GM23248 (cell line): ENCODE measurements at places on chromosomes 2 and 18.
A peak's percentile ranks its signal among the peaks of the same experiment; 100 is the strongest.

DNA sequence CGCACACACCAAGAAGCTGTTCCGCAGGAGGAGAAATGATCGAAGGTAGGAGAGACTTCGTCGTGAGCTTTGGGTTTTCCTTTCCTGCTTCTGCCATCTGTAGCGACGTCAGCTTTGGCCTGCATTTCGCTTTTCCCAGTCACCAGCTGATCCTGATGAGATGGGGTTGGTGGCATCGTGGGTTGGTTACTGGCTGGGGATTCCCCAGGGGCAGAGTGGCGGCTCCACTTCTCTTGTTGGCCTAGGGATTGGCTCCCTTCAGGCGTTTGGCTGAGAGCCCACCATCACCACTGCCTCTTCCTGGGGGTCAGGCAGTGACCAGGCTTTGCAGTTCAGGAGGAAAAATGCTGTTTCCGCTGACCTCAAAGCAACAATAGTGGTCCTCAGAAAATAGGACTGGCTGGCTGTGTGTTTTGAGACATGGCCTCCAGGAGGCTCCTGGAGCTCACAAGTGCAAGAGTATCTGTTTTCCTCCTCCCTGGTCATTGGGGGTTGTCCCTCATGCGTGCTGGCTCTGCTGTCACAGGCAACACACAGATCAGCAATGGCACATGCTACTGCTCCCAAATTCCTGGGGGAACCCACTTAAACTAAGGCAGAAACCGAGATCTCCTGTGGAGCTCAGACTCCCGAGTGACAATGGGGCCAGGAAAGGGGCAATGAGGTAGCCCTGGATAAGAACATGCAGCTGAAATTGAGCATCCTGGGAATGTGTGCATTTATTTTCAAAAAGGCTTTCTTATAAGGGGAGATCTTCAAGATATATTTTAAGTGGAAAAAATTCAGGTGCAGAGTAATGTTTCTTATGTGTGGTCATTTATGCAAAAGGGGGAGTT, 173.0 kb downstream of the CTIF start:
- peak; percentile 66 for DNase-seq

GRCh38 chr2:205762881-205763280, 80.6 kb downstream of the NRP2 start:
- DNase-seq = peak; percentile 55

DNA sequence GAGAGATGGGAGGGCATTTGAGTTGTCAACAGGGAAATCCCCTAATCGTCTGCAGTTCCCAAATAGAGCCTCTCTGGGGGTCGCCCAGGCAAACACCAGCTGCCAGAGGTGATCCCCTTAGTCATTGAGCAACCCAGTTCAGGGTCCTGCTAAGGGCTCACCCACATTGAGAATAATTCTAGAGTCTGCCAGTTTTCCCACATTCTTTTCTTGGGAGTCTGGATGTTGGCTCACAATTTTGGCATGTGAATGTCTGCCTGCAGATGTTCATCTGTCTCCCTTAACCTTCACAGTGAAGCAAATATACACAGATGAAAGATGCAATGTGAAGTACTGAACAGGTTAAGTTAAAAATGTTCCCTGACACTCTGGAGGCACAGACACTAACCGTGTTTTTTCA, 11.4 kb upstream of the SMIM21 start:
- peak; percentile 32 for DNase-seq

DNA sequence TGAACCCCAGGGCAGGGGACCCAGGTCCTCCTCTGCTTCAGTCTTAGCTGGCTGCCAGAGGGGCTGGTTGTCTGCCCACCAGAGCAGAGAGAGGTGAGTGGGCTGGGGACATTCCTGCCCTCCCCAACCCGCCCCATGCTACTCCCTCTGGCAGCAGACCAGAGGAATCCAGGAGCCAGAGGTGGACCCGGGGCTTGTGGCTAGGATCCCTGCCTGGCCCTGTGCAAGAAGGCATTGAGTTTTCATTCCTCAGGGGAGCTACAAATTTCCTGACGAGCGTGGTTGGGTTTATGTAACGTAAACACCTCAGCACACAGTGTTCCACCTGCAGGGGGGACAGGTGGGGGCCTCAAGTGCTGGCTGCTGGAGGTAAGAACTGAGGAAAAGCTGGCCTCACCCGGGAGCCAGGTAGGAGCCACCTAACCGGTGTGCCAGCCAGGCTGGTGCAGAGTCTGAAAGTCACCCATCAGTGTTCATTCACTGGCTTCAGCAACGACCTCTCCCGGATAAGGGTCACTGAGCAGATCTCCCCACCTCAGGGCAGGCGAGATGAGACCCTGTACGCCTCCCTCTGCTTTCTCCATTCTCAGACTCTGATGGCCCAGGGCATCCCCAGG, 246.8 kb downstream of the DYSF start:
- DNase-seq = no peak

DNA sequence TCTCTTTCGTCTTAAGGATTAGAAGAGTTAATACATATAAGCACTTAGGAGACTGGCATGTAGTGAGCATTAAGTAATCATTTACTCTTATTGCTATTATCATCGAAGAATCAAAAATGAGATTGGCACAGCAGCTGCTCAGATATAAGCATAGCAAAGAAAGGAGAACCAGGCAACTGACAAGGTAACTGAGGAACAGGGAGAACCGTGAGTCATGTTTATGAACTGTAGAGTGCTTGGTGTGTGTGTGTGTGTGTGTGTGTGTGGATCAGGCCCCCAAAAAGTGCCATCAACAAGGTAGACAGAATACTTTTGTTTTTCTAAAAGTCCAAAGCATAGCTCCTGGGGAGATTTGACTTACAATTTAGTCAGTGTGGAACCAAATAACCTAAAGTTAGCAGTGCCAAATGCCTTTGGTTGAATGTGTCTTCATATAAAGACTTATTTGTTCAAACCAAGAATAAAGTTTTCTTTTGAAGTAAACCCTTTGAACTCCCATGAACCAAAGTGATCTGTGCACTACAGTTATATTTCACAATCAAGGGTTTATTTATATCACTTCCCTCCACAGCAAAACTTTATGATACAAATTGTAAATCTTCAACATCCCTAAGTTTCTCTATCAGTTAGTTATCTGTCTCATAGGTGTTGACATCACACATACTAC, 660.6 kb downstream of the NYAP2 start:
- DNase-seq = no peak

DNA sequence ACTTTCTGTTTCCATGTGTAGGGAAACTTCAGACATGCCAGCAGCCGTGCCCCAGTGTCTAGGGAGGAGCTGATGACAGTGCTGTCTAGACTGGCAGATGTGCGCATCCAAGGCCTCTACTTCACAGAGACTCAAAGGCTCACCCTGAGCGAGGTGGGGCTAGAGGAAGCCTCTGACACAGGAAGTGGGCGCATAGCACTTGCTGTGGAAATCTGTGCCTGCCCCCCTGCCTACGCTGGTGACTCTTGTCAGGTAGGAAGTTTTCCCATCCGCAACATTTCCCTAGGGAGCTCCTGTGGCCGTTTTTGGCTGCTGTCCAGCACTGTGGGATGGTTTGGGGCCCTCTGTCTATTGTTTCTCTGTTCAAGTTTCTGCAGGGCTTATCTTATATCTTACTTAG, 143.1 kb upstream of the TTC39C start:
- no peak for DNase-seq

DNA sequence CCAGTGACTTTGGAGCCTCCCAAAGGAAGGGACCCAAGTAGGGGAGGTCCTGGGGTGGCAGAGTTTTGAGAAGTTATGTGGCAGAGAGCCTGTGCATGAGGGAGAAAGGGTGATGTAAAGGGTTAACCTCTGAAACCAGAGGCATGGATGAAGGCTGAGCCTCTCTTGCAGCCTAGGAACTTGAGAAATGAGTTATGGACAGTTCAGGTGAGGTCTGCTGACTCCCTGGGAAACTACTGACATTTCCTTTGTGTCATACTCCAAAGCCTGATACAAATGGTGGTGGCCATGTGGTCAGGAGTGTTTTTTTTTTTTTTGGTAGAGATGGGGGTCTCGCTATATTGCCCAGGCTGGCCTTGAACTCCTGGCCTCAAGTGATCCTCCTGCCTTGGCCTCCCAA, 12.4 kb upstream of the GNLY start:
- DNase-seq = no peak

- DNase-seq = no peak
These were observed 123.6 kb upstream of the SLC38A11 start for GRCh38 chr2:165078913-165079312.

- no peak for DNase-seq
These were observed 51.3 kb downstream of the ANKMY1 start for GRCh38 chr2:240506406-240507059.

GRCh38 chr2:31246184-31246852, 12.4 kb downstream of the EHD3 start:
- peak; percentile 39 for DNase-seq

- DNase-seq = peak; percentile 66
These were observed 54.5 kb downstream of the MBP start for GRCh38 chr18:77077941-77078689.

DNA sequence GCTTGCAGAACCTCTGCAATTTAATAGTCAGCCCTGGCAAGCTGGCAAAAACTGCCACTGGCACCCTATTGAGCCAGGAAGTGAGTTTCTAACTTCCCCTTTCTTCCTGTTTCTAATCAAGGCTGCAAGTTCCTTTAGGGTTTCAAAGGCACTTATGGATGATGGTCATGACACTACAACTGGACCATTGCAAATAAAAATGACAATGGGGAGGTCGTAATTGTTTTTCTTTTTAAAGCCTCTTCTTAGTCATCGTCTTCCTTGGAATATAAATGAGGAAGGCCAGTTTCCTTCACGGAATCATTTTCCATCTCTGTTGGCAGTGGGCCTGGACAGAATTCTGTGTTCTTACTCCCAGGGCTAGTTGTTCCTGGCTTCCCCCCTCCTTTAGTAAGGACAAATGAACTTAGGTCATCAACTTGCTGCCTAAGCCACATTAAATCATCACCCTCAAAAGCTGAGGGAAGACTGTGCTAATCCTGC, 35.8 kb downstream of the SH3RF3 start:
- peak; percentile 74 for DNase-seq

- DNase-seq = no peak
These were observed 1284.1 kb upstream of the NXPH2 start for GRCh38 chr2:140064243-140064642.

DNA sequence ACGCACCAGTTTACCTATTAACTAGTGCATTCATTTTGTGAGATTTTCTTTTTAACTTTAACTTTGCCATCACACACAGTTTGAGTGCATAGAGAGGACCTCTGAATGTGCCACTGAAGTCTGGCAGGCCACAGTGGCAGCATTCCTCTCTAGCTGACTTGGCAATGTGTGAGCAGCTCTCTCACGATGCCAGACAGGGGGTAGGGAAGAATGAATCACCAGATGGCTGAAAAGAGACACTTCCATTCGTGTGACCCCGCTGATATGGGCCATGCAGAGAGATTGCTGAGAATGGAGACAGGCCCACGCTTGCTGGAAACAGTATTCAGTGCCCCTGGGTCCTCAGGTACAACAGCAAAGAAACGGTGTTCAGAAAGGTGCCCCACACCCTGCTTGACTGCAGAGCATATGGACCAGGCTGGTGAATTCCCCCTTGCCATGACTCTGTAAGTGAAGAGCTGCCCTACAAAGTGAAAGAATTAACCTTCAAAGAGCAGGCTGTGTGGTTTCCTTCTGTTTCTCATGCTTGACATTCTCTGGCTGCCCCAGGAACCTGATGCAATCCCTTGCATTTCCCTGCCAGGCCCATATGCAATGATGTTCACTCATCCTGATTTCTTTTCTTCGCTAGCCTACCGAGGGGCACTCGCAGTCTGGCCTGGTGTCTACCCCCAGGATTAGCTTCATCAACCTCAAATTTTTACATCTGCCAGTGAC, 236.1 kb downstream of the CDH20 start:
- DNase-seq = peak; percentile 76

DNA sequence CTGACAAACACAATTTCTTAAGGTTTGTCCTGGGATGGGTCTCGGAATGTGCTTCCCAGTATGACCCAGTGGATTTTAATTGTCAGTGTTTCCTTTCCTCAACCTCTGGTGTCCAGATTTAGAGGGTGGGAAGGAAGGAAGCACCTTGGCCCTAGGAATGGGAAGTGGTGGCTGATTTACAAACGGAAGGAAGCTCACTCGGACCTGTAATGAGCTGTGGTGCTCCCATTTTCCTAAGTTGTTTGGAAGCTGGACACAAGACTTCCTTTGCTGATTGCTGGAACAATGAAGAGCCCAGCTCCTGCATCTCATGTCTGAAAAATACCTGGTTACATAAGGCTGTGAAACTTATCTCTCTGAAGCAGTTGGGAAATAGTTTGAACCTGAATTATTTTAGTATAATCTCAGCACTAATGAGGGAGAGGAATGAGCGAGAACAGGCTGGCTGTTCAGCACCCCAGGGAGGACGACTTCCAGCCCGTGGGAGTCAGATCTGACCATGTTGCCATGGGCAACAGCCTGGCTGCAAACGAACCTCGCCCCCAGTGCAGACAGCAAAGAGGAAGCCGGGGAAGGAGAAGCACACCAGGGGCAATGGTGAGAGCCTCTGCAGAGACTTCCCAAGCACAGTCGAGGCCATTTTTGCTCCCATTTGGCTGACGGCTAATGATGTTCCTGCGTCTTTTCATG, 74.4 kb upstream of the ASB18 start:
- DNase-seq = peak; percentile 50

DNA sequence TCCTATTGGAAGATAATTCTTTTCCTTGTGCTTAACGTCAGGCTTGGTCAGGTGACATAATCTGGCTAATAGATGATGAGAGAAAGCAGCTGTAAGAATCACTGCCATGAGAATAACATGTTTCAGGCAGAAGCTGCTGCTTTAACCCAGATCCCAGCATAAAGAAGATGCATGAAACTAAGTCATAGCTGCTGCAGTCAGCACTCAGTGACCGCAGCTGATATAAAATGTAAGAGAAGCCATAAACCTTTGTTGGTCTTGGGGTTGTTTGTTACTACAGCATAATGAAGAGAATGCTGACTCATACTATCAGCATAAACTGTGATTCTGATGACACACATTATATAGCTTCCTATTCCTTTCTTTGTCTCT, 274.3 kb upstream of the TRIB2 start:
- DNase-seq = peak; percentile 41

DNA sequence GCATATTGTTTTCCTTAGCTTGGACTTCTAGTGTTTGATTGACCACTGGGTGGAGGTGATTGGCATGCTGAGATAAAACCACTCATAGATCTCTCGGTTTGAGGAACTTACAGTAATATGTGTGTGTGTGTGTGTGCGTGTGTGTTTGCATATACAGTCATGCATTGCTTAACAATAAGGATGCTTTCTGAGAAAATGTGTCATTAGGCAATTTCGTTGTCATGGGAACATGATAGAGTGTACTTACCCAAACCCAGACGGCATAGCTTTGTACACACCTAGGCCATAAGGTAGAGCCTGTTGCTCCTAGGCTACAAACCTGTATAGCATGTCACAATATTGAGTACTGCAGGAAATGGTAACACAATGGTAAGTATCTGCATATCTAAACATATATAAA, 167.3 kb downstream of the NYAP2 start:
- DNase-seq = peak; percentile 3
